ENCODE measurements at places on chromosomes 2 and 18. TPM values are rescaled to one million over a fixed set of nuclear protein-coding genes. Genes with fewer than 3 reads are reported as not detected.

Gene ZNF397
- 19.5 TPM for total RNA-seq

- no peak overlapping the region for H3K27ac ChIP-seq
- H3K27me3 ChIP-seq: no peaks in the 10 kb centered on the region
- no peak overlapping the region for H3K4me3 ChIP-seq
- H3K4me1 ChIP-seq: no peaks in the 10 kb centered on the region
- DNase-seq: peak; percentile 6
Observed at GRCh38 chr18:55179835-55180234, 220.6 kb upstream of the CCDC68 start.

Gene HOXD3
- not detected for total RNA-seq

DNA sequence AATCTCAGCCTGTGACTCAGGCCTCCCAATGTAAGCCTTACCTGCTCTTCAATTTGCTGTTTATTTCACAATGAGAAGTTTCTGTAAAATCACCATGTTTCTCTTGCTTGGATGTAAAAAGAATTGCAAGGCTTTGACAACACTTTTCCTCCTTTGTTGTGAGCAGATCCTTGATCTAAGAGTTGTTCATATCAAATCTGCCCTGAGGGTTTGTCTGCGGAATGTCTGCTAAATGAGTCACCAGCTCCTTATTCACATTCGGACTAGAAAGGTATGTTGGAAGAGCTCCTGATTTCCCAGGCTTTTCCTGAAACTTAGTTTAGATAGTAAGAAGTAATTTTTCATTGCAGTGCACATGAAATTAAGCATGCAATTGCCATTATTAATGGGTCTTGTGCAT, 268.2 kb upstream of the TCF4 start:
- no peaks in the 10 kb centered on the region for H3K4me1 ChIP-seq
- no peak overlapping the region for H3K27ac ChIP-seq
- H3K27me3 ChIP-seq: no peaks in the 10 kb centered on the region
- no peak overlapping the region for H3K4me3 ChIP-seq
- H3K36me3 ChIP-seq: no peaks in the 10 kb centered on the region
- DNase-seq: peak; percentile 25

GRCh38 chr2:207768866-207769596, 675 bp downstream of the FZD5 start:
- DNase-seq: peak; percentile 38
- no peaks in the 10 kb centered on the region for H3K27me3 ChIP-seq
- no peak overlapping the region for H3K27ac ChIP-seq

Gene CD8B
- not detected for total RNA-seq

DNA sequence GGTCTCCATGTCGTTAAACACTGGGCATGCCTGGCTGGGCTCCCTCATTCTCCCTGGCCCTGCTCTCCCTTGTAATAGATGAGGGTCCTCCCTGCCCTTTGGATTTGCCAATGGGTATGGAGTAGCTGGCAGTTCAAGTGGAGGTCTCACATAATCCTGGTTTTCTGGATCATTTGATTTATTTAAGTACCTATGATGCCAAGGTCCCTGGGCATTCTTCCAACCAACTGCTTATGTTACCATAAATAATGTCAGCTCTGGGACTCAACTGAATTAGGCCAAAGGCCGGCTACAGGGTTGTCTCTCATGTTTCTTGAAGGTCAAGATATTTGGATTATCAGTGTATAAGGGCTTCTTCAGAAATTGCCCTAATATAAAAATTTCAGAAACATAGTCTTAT, 104.9 kb upstream of the LYPD6 start:
- no peaks in the 10 kb centered on the region for H3K36me3 ChIP-seq
- H3K4me3 ChIP-seq: no peak overlapping the region
- H3K27me3 ChIP-seq: no peaks in the 10 kb centered on the region
- no peaks in the 10 kb centered on the region for H3K4me1 ChIP-seq
- no peak overlapping the region for H3K27ac ChIP-seq

DNA sequence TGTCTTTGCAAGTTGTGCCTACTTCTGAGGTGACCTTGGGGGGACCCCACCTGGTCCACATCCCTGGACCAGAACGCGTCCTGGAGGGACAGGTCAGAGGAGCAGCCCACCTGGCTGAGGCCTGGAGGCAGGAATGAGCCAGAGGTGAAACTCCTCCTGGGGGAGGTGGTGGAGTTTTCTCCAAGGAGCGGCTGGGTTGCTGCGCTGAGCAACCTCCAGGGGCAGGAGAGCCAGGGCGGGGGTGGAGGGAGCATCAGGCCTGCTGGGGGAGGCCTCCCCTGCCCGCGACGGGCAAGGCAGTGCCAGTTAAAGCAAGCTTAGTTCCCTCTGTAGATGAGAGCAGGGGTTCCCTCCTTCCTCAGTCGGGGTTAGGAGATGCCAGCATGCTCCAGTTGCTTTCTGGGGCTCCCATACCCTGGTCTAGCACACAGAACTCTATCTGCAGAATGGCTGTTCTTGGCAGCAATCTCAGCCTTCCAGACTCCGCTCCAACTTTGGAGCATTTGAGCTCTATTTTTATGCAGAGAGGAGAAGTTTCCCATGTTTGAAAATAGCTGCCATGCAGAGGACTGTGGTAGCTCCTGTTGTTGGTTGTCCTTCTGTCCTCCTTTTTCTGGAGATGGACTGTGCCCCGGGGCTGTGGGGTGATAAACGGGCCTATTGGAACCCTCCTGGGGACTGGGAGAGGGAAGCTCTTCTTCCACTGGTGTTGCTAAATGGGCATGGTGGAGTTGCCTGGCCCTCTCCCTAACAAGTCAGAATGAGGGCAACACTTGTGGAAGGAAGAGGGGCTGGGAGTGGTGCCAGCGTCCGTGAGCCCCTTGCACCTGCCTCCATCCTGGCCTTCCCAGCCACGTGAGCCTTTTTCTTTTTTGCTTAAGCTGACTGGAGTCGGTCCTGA, 39.1 kb downstream of the B3GNT2 start:
- H3K27me3 ChIP-seq: no peaks in the 10 kb centered on the region
- no peak overlapping the region for H3K27ac ChIP-seq
- no peak for DNase-seq
- H3K4me3 ChIP-seq: no peak overlapping the region

DNA sequence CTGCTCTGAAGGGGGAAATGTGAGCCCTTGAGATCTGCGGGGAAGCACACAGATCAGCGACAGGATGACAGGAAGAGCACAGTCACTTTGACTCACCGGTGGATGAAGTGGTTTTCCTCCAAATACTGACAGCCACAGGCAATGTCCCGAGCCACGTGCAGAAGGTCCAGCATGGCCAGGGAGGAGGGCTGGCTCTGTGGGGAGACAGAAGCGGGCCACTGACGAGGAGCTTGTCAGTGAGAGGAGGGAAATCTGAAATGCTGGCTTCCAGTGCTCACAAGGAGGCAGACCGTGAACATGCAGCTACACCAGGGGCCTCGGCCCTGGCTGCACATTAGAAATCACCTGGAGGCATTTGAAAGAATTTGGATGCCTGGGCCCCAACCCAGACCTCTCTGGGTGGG, 98.7 kb downstream of the CLIP4 start:
- no peak overlapping the region for H3K4me3 ChIP-seq
- H3K27ac ChIP-seq: no peak overlapping the region
- no peak for DNase-seq
- no peaks in the 10 kb centered on the region for H3K27me3 ChIP-seq
- H3K36me3 ChIP-seq: no peaks in the 10 kb centered on the region
- no peaks in the 10 kb centered on the region for H3K4me1 ChIP-seq

Gene ATP6V1B1
- 2.1 TPM for total RNA-seq

DNA sequence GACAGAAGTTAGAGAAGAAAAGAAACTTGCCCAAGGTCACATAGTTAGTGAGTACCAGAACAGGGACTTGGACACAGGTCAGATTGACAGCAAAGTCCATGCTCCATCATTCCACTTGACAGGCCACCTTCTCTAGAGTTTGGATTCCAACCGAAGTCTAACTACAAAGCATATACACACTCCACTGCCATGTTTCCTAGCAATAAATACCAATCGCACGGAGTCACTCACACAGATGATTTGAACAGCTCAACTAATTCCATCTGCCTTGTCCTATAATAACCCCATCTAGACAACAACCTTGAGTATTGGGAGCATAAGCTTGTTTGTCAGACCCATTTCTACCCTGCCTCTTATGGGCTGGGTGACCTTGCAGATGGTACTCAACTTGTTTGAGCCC, 334.6 kb upstream of the MGAT5 start:
- H3K4me1 ChIP-seq: no peaks in the 10 kb centered on the region
- H3K27me3 ChIP-seq: no peaks in the 10 kb centered on the region
- DNase-seq: no peak
- no peak overlapping the region for H3K4me3 ChIP-seq

Gene CD8B2
- not detected for total RNA-seq

Gene COL6A3
- total RNA-seq: 1,525 TPM

Gene SAG
- not detected for total RNA-seq

- H3K4me3 ChIP-seq: no peak overlapping the region
- no peak overlapping the region for H3K27ac ChIP-seq
- DNase-seq: no peak
- no peaks in the 10 kb centered on the region for H3K36me3 ChIP-seq
- no peaks in the 10 kb centered on the region for H3K27me3 ChIP-seq
Observed at GRCh38 chr2:97967216-97967592, 28.5 kb downstream of the TMEM131 start.

Gene CEP76
- total RNA-seq: 8.5 TPM

Gene COBLL1
- total RNA-seq: 5.1 TPM

- H3K27ac ChIP-seq: no peak overlapping the region
- H3K4me1 ChIP-seq: peaks cover 4% of the 10 kb centered on the region
- H3K27me3 ChIP-seq: no peaks in the 10 kb centered on the region
- no peak overlapping the region for H3K4me3 ChIP-seq
- DNase-seq: peak; percentile 53
- H3K36me3 ChIP-seq: no peaks in the 10 kb centered on the region
Observed at GRCh38 chr2:12479065-12479601, 237.6 kb upstream of the TRIB2 start.

Gene MREG
- total RNA-seq: 3.5 TPM

DNA sequence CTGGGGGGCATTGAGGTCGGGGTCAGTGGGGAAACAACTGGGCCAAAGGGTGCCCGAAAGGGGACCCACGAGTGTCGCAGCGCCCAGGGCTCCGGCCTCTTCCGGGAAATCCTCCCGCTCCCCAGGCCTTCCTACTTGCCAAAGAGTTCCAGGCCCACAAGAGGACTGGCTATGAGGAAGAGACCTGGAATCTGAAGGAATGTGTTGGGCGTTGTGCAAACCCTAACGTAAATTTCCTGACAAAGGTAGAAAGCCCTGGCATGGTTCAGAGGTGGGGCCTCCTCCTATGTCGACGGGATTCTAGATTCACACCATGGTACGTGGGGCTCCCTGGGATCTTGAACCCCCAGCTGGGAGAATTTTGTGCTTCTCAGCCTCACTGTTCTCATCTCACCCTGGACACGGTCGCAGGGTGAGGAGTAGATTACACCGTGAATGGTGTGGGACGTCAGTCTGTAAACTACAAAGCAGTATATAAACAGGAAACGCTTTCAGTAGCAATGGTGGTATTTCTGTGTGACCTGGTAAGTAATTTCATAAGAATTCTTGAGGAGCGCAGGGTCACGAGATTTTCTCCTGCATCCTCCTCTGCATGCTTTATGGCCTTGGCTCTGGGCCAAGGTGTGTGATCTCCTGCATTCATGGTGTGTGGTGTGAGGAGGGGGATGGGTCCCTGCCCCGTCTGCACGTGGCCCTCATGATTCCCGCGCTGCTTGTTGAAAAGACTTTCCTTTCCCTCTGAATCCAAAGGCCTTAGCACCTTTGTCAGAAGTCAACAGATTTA, 868 bp downstream of the HSBP1L1 start:
- peaks cover 5% of the 10 kb centered on the region for H3K36me3 ChIP-seq
- H3K4me3 ChIP-seq: peak overlapping the region; percentile 65
- peak overlapping the region; percentile 89 for H3K27ac ChIP-seq
- DNase-seq: peak; percentile 76
- no peaks in the 10 kb centered on the region for H3K27me3 ChIP-seq

GRCh38 chr2:187003038-187003554, 154.1 kb upstream of the ZSWIM2 start:
- no peak overlapping the region for H3K4me3 ChIP-seq
- H3K27me3 ChIP-seq: no peaks in the 10 kb centered on the region
- no peaks in the 10 kb centered on the region for H3K4me1 ChIP-seq

Gene STPG4
- total RNA-seq: 0.33 TPM

- DNase-seq: no peak
Observed at GRCh38 chr2:54318821-54319220, 62.8 kb upstream of the TSPYL6 start.

DNA sequence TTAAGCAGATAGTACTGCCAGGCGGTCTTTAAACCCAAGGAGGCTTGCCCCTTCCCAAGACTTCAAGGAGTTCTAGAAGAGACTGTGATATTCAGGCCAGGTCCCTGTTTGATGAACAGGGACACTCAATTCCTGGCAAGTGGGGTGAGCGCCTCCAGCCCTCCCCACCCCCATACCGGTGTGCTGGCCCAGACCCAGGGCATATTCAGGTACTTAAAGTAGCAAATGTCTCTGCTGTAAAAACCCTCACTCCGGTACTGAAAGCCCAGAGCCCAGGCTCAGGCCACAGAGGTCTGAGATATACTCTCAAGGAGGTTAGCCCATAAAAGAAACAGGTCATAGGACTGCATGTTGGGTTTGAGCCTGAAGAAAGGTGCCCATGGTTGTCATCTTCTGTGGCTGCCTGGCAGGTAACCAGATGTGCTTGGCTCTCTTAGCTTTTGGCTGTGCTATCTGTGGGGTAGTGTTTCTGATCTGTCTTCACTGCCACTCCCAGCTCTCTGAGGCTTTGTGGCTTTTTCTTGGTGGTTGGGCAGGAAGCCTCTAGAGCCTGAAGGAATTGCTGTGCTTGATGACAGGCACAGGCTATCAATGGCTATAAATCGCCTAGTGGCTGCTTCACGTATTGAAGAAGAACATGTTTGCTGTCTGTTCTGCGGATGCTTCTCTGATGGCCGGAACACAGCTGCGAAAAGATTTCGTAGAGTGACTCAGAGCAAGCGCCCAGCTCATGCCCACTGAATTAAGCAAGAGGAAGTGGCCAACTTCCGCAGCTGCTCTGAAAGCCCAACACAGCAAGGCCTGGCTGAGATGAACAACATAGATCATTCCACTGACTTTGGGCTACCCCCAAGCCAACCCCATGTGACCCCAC, 63.3 kb upstream of the ALPP start:
- no peaks in the 10 kb centered on the region for H3K36me3 ChIP-seq
- H3K27me3 ChIP-seq: no peaks in the 10 kb centered on the region
- H3K27ac ChIP-seq: no peak overlapping the region
- H3K4me1 ChIP-seq: no peaks in the 10 kb centered on the region

GRCh38 chr18:34787931-34788532, 77.9 kb downstream of the DTNA start:
- no peak overlapping the region for H3K27ac ChIP-seq
- no peaks in the 10 kb centered on the region for H3K36me3 ChIP-seq
- no peak overlapping the region for H3K4me3 ChIP-seq
- no peaks in the 10 kb centered on the region for H3K27me3 ChIP-seq

GRCh38 chr2:45821558-45822271, 170.2 kb downstream of the PRKCE start:
- no peaks in the 10 kb centered on the region for H3K27me3 ChIP-seq
- DNase-seq: peak; percentile 73
- H3K36me3 ChIP-seq: no peaks in the 10 kb centered on the region
- H3K4me1 ChIP-seq: peaks cover 8% of the 10 kb centered on the region
- no peak overlapping the region for H3K27ac ChIP-seq
- no peak overlapping the region for H3K4me3 ChIP-seq

GRCh38 chr18:48595703-48596218, 56.9 kb downstream of the CTIF start:
- H3K36me3 ChIP-seq: peaks cover 4% of the 10 kb centered on the region
- no peak overlapping the region for H3K4me3 ChIP-seq
- H3K27ac ChIP-seq: no peak overlapping the region

- no peak overlapping the region for H3K27ac ChIP-seq
- no peaks in the 10 kb centered on the region for H3K4me1 ChIP-seq
- H3K36me3 ChIP-seq: no peaks in the 10 kb centered on the region
- H3K27me3 ChIP-seq: peaks cover 18% of the 10 kb centered on the region
- H3K4me3 ChIP-seq: no peak overlapping the region
Observed at GRCh38 chr2:70549064-70549710, 4.4 kb downstream of the TGFA start.

All from fibroblast of lung (primary cell).